ENCODE measurements at places on chromosomes 6 and 20.

- DNase-seq, result no peak
Observed at GRCh38 chr6:117423754-117424153, 2.0 kb downstream of the ROS1 start.

- no peak for DNase-seq
Observed at GRCh38 chr20:54335299-54335698, 127.4 kb downstream of the PFDN4 start.

DNA sequence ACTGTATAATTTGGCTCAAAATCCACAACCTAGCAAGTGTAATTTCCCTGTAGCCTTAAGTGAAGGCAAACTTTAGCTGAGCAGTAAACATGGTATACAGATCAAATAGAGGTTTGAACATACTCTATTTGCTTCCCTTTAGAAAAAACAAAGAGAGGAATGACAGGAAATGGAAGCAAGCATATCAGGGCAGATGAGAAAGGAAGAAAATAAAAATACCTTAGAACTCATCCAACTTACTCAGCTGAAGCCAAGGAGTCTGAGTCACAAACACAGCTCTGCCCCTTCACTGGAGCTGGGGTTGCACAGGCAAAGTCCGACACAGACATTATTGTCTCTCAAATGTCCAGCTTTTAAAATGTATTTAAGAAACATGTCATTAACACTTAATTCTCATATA, 379.9 kb upstream of the IRAK1BP1 start:
- no peak for DNase-seq

- DNase-seq, result no peak
Observed at GRCh38 chr20:1291191-1291741, 25.2 kb downstream of the SNPH start.

DNA sequence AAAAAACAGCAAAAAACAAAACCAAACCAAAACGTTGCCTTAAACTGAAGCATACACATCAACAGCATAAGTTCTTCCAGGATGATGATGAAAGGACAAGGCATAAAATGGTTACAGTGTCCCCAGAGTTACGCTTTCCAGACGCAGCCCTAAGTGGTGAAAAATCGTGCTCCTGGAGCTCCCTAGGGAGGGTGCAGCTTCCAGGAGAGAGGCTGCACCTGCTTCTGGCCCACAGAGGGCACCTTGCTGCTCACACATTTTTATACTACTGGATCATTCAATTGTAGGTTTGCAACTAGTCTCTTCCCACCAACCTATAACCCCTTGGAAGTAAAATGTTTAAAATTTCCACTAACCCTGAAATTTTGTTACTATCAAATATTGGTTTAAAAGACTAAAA, 115.0 kb downstream of the PRKN start:
- no peak for DNase-seq

DNA sequence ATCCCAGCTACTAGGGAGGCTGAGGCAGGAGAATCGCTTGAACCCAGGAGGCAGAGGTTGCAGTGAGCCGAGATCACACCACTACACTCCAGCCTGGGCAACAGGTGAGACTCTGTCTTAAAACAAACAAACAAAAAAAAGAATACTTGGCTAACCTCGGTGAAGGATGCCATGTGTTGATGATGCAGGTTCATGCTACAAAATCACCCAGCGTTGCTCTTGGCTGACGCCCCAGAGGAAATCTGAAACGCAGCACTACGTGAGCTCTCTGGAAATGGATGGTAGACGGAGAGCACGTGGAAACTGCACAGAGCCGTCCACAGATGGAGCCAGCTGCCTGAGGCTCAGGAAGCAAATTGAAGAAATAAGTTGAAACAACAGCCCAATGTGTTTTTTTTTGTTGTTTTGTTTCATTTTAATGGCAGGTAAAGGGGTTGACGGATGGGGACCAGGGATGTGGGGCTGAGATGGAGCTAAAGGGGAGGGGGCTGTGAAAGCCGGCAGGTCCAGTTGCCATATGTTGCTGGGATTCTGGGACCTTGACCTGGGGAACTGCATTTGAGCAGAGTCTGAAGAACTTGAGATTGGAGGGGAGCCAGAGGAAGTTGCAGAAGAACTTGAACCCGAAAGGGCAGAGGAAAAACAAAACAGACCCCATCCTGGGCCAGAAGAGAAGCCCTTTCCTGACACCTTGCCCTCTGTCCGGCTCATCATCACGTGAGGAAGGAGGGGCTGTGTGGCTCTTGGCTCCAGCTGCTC, 12.8 kb upstream of the MANBAL start:
- DNase-seq, result peak; percentile 63

All from urinary bladder (tissue), 4 donors.